ENCODE measurements at places on chromosomes 7 and 10. TPM values are rescaled to one million over a fixed set of nuclear protein-coding genes. Genes with fewer than 3 reads are reported as not detected.

UTF1 gene
- polyA plus RNA-seq: not detected

- no peaks in the 10 kb centered on the region for H3K4me1 ChIP-seq
- DNase-seq: no peak
- H3K36me3 ChIP-seq: peaks cover 38% of the 10 kb centered on the region
- H3K27me3 ChIP-seq: no peaks in the 10 kb centered on the region
- H3K27ac ChIP-seq: no peak overlapping the region
Measured at GRCh38 chr7:90383422-90383821, 19.8 kb upstream of the CLDN12 start.

DNA sequence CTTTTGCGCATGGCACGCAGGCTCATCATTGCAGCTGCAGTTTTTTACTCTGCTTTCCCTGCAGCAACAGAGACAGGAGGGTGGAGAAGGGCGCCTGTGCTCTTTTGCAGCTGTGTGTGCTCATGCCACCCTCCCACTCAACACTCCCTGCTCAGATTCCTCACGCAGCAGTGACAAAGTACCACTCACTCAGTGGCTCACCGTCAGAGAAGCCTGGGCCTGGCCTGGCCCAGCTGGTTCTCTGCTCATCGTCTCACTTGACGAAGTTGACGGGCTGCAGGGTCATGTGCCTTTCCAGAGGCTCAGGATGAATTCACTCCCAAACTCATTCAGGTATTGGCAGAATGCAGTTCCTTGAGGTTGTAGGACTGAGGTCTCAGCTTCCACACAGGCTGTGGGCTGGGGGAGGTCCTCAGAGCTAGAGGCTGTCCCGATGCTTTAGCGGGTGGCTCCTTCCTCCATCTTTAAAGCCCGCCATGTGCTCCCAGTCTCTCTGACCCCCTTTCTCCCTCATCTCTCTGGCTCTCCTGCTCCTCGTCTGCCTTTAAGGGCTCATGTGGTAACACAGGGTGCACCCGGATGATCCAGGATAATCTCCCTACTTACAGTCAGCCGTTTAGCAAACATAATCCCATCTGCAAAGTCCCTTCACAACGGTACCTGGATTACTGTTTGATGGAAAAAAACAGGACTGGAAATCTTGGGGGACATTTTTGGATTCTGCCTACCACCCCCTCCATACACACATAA lies 25.8 kb downstream of the PTPRE start:
- H3K36me3 ChIP-seq: no peaks in the 10 kb centered on the region
- H3K4me1 ChIP-seq: no peaks in the 10 kb centered on the region
- H3K27me3 ChIP-seq: no peaks in the 10 kb centered on the region
- no peak for DNase-seq

COMTD1 gene
- 318 TPM for polyA plus RNA-seq

TRPV5 gene
- polyA plus RNA-seq: not detected

DNA sequence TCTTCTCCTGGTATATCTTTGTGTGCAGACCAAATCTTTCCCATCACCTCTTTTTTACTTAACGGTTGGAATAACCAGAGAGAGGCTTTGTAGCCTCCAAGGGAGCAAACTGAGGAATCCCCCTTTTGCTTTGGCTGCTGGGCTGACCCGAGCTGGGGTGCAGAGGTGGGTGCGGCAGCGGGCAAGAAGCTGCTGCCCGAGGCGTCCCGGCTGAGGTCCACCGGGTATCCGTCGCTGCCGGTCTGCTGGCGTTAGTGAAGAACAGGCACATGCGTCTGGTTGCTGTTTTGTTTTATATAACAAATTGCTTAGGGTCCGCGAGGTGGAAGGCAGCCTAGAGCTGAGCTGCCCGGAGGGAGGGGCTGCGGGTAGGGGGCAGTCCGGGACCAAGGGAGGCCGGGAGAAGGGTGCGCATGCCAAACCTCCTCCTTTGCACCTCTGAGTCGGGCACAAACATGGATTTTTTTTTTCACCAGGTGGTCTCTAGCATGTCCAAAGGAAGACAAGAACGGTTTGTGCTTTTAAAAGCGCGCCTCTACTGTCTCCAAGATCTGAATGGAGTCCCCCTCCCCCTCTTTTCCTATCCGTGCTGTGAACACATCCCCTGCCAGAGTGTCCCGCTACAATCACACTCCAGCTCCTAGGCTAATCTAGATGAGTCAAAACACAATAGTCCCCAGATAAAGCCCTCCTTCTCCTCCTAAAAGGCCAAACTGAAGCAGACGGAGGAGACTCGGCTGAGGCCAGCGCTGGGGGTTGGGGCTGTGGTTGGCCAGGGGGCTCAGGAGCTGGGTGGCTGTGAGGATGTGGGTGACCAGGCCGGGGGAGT lies 6.8 kb upstream of the GATA3 start:
- H3K27me3 ChIP-seq: peaks cover 39% of the 10 kb centered on the region
- no peak overlapping the region for H3K27ac ChIP-seq
- H3K36me3 ChIP-seq: no peaks in the 10 kb centered on the region
- no peak overlapping the region for H3K4me3 ChIP-seq

GRCh38 chr7:128893251-128894100 lies 17.0 kb downstream of the KCP start:
- H3K27me3 ChIP-seq: no peaks in the 10 kb centered on the region
- H3K27ac ChIP-seq: no peak overlapping the region
- no peaks in the 10 kb centered on the region for H3K36me3 ChIP-seq
- DNase-seq: no peak
- no peaks in the 10 kb centered on the region for H3K4me1 ChIP-seq
- H3K4me3 ChIP-seq: no peak overlapping the region
